ENCODE measurements at places on chromosomes 16 and 17.

GRCh38 chr17:50944054-50944901 is 78.1 kb upstream of the TOB1 start:
- peak; percentile 55 for DNase-seq

DNA sequence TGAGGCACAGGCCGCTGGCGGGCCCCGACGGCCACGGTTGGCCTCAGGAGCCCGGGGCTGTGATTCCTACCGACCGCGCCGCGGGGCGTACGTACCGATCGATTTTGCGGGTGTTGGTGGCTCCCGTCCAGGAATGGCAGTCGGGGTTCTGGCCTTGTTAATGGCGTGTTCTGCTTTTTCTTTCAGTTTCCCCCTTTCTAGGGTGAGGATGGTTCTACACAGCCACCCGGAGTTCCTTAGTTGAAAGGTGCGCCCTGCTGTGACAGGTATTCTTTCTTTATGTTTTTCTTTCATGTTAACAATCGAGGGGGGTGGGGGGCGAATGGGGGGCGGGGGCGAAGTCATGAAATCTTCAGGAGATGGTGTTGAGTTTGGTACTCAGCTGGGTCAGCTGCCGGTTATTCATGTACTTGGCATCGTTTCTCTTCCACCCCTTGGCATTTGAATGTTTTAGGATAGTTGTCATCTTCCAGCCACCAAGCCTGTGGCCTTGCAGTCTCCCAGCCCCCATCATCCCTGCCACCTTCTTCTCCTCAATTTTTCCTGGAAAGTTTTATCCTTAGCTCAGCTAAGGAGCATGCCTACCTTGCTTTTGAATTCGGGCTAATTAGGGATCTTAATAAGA is 802 bp downstream of the CYLD start:
- DNase-seq: no peak

- DNase-seq: no peak
These were observed 1.5 kb upstream of the PSMD3 start for GRCh38 chr17:39979016-39979670.

DNA sequence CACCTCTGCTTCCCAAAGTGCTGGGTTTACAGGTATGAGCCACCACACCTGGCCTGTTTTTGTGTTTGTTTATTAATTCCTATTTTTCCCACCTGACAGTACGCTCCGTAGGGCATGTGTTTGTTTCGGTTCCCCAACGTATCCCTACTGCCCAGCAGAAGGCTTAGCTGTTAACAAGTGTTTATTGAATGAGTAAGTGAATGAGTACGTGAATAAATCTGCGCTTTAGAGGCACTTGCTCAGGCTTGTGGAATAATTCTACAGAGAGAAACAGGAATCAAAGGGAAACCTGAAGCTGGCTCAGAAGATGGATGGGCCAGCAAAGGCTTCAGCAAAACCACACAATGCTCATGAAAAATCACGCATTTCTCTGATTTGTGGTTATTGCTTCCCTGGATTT is 647.9 kb downstream of the MAF start:
- DNase-seq: no peak

- no peak for DNase-seq
These were observed 28.1 kb upstream of the ITGA2B start for GRCh38 chr17:44417553-44417952.

Measured in stimulated activated CD4-positive, alpha-beta T cell treated with anti-CD3 and anti-CD28 coated beads, Interleukin-12 subunit alpha, Interleukin-12 subunit beta, amount 100 ng/mL, for 48 hours (primary cell).